ENCODE measurements at places on chromosomes 4 and X.

- no peak for DNase-seq
Measured at GRCh38 chrX:66015900-66016689, 23.8 kb downstream of the VSIG4 start.

- DNase-seq = no peak
Measured at GRCh38 chr4:136319789-136320464, 1212.4 kb downstream of the PCDH18 start.

GRCh38 chr4:124710015-124710741, 2.4 kb downstream of the ANKRD50 start:
- DNase-seq = no peak

- DNase-seq = no peak
Measured at GRCh38 chr4:180827232-180828009, 1415.8 kb upstream of the TENM3 start.

DNA sequence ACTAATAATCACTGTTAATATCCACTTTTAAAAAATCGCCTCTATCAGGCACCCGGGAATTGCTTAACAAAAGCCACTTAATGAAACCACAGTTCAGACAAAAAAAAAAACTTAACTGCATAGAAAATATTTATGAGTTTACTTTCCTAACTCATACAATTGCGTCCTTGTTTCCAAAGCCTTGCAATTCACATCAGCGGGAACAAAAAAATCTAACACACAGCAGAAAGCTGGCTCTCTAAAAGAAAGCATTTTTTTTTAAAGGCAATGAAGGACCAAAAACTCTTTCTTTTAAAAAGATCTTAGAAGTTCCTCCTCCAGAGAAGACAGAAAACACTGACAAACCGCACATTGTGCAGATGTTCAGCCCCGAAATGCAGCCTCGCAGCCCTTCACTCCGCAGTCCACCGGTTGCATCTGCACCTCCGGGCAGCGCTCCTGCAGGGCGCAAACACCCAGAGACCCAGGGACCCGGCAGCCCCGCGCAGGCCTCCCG, 812 bp downstream of the FAT1 start:
- DNase-seq = no peak

GRCh38 chrX:141669689-141670088, 28.9 kb downstream of the SPANXD start:
- no peak for DNase-seq

DNA sequence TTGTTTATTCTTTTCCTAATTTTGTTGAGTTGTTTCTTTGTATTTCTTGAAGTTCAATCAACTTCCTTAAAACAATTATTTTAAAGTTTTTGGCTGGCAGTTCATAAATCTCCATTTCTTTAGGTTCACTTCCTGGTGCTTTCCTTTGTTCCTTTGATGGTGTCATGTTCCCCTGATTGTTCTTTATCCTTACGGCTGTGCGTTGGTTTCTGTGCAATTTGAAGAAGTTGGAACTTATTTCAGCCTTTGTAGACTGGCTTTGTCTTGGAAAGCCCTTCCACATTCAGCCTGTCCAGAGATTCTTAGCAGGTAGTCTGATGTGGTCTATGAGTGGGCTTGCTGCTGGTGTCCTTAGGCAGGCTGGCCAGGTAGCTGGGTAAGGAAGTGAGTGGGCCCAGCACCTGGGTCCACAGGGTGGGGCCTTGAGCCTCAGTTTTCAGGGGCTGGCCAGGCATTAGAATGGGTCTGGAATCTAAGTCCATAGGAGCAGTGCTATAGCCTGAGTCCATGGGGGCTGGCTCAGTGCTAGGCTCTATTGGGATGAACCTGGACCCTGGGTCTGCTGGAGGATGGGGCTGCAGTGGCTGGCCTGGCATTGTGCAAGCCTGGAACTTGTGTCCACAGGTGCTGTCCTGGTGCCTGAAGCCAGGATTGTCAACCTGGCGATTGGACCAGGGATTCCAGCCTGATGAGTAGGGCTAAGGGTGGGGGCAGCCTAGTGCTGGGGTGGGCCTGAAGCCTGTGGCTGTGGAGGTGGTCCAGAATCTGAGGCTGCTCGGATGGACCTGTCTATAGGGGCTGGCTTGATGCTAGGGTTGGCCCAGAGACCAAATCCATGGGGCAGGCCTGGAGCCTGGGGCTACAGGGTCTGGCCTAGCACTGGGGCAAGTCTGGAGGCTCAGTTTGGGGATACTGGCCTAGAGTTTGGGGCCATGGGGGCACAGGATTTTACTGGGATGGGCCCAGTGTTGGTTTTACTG, 152.4 kb downstream of the STAG2 start:
- no peak for DNase-seq

GRCh38 chr4:40193016-40193571, 3.7 kb upstream of the RHOH start:
- no peak for DNase-seq

DNA sequence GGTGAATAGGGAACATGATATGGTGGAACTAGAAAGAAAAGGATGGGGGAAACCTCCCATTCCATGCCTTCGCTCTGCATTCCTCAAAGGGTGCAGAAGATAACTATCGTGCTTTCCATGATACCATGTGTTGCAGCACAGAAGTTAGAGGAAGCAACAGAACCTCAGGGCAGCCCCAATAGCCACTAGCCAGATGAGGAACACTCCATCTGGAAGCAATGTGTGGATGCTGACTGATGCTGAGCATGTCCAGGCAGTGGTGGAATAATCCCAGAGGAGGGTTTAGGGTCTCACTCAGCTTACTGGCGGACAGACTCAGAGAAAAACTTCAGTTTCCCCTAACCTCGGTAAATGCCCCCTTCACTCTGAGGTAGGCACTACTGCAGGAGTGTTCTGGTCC, 7.5 kb downstream of the SMIM10 start:
- no peak for DNase-seq

DNA sequence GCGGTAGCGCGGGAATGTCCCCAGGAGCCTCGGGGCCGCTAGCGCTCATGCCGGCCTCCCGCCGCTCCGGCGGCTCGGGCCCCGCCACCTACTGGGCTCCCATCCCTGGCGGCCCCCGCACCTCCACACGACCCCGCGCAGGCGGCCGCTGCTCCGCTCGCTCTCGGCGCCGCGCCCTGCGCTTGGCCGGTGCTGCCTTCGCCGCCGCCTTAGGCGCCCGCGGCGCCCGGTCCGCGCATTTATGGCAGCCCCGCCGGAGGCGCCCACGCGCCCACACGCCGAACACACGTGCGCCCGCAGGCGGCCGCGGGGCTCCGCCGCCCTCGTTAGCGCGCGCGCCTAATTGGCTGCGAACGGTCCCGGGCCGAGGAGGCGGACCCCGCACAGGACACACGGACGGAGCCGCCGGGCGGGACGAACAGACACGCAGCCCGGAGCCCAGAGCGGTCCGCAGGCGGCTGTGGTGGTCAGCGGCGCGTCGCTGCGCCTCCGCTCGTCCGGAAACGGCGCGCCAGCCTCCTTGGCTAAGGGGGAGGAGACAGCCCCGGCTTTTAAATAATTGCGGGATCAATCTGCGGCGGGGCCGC, at the start of gene NKX1-1:
TSS of gene NKX1-1 (minus strand) at position 49 of the 587 bp plus-strand sequence. CDS start at position 49, 0 bp downstream.
- DNase-seq = no peak

GRCh38 chrX:28590396-28590795, 3.1 kb downstream of the IL1RAPL1 start:
- no peak for DNase-seq

DNA sequence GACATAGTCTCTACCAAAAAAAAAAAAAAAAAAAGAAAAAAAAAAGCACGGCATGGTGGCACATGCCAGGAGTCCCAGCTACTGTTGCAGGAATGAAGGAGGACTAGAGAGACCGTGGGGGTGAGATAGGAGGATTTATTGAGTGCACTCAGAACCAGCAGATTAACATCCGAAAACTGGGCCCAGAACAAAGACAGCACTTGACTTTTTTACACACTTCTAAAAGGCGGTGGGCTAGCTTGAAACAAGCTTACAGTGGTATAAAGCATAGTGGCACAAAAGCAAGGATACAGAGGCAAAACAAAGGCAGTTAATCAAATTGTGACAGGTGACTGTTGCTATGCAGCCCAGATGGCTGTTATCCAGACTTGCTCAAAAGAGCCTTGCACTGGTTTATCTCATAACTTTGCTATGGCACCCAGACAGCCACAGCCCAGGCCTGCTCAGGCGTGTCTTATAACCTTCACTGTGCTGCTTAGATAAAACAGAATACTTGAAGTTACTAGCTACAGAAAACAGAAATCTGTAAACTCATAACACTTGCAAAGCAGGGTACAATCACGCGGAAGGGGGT, 9.9 kb upstream of the PI4K2B start:
- peak; percentile 72 for DNase-seq

DNA sequence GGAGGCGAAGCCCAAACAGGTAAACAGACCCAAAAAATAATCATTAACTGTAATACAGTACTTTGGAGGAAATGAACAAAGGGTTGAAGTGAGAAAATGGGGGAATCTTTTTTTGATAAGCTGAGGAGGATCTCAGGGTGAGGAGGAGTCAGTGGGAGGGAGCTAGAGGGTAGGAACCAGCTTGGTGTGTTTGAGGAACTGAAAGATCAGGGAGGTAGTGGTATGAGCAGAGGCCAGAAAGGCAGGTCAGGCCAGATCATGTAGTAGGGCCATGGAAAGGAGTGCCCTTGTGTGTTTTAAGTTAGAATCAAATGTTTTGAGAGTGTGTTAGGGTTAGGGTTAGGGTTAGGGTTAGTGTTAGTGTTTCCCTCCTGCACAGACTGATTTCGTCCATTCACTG, 48.8 kb downstream of the PPP2R2C start:
- no peak for DNase-seq

- DNase-seq = no peak
Measured at GRCh38 chr4:89733946-89734345, 103.0 kb downstream of the SNCA start.

- DNase-seq = no peak
Measured at GRCh38 chr4:119865389-119865788, 201.3 kb downstream of the MAD2L1 start.

GRCh38 chrX:136636121-136636520, 11.8 kb upstream of the CD40LG start:
- DNase-seq = no peak

GRCh38 chr4:12319765-12320164, 891.1 kb upstream of the HS3ST1 start:
- DNase-seq = no peak
